Cardiac muscle cell (in vitro differentiated cells and primary cell): ENCODE measurements at places on chromosomes 7 and 10. TPM values are rescaled to one million over a fixed set of nuclear protein-coding genes. Genes with fewer than 3 reads are reported as not detected.

The PPP1R17 gene
- 0.11 TPM in 1 of 2 replicates, not detected in the other for total RNA-seq

The SLC35G1 gene
- total RNA-seq: 6.0 and 8.7 TPM in 2 replicates

- no peak overlapping the region for H3K4me3 ChIP-seq
- H3K27me3 ChIP-seq: no peaks in the 10 kb centered on the region
- H3K27ac ChIP-seq: no peak overlapping the region
- DNase-seq: no peak
- no peaks in the 10 kb centered on the region for H3K36me3 ChIP-seq
- no peaks in the 10 kb centered on the region for H3K4me1 ChIP-seq
Measured at GRCh38 chr7:96832092-96832662, 122.5 kb upstream of the SEM1 start.

- no peaks in the 10 kb centered on the region for H3K4me1 ChIP-seq
- no peak for DNase-seq
- no peaks in the 10 kb centered on the region for H3K36me3 ChIP-seq
- no peaks in the 10 kb centered on the region for H3K27me3 ChIP-seq
- H3K4me3 ChIP-seq: no peak overlapping the region
- no peak overlapping the region for H3K27ac ChIP-seq
Measured at GRCh38 chr10:127942811-127943210, 35.9 kb downstream of the PTPRE start.

DNA sequence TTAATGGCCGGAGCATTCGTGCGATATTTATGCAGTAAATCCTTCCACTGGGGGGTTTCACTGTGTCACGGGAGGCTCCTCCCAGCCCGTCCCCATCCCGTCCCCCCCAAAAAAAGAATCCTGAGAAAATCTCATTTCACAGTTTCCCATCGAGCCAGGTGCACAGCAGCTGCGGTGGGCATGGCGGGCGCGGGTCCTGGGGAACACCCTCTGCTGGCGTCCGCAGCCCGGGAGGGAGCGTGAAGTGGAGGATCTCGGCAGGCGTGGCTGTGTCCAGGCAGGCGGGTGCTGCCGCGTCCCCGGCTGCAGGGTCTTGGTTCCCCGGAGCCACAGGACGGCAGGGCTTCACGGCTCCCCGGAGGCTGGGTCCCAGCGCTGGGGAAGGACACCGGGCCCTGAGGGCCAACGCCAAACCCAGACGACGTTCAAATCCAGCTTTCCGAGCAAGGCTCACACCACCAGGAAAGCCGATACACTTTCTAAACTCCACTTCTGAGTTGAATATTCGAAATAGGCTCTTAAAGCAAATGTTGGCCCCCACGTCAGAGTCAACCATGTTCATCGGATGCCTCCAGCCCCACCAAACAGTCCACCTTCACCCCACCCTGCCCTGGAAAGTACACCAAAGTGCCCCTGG lies 55.7 kb downstream of the PDGFA start:
- no peak overlapping the region for H3K27ac ChIP-seq
- DNase-seq: no peak
- H3K4me3 ChIP-seq: no peak overlapping the region
- H3K36me3 ChIP-seq: no peaks in the 10 kb centered on the region
- H3K27me3 ChIP-seq: no peaks in the 10 kb centered on the region

- no peak overlapping the region for H3K4me3 ChIP-seq
- no peaks in the 10 kb centered on the region for H3K4me1 ChIP-seq
Measured at GRCh38 chr7:50832744-50833143, 50.0 kb upstream of the GRB10 start.

DNA sequence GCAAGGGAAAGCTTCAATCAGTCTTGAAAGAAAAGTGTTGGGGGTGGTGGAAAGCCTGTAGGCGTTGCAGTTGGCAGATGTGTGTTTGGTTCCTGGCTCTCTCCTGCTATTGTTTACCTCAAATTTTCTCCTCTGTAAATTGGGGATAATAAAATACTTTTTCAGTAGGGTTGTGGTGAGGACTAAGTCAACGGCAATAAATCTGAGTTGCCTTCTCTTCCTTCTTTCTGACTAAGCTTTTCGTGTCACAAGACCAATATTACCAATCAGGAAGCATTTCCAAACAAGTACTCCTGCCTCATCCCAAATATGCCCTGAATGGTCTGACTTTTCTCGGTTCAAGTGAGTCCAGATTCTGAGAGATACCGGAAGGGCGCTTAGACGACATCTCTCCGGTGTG lies 54.0 kb downstream of the CREB5 start:
- DNase-seq: no peak
- H3K4me1 ChIP-seq: no peaks in the 10 kb centered on the region
- H3K4me3 ChIP-seq: no peak overlapping the region
- H3K27me3 ChIP-seq: no peaks in the 10 kb centered on the region
- no peaks in the 10 kb centered on the region for H3K36me3 ChIP-seq
- H3K27ac ChIP-seq: no peak overlapping the region

DNA sequence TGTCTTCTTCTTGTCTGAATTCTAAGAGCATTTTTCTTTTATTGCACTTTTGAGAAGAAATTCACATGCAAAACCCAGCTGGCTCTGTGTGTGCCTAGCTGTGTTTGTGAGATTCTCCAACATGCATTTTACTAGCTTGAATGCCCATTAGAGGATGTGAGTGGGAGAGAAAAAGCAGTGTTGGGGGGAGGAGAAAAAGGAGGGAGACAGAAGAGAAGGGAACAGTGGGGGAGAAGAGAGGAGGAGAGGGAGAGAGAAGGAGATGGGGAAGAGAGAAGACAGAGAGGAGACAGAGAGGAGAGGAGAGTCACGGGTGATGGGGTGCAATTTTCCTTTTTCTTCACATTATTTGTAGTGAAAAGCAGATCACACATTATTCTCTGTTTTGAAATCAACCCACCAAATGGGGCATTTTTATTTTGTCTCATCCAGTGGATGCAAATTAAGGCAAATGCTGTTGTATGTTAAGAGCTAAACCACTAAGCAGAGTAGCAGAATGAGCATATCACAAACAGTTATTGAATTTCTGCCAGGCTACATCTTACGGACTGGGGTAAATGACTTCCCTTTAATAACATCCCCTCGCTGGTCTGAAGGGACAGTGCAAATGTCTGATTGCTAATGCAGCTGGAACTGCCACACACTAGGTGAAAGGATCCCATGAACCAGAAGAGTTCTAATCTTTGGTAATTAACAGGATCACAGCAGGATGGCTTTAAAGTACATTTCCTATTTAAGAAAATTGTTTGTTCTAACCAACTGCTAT lies 849 bp downstream of the LRRN3 start:
- no peaks in the 10 kb centered on the region for H3K36me3 ChIP-seq
- H3K4me1 ChIP-seq: peaks cover 20% of the 10 kb centered on the region
- peak overlapping the region; percentile 54 for H3K4me3 ChIP-seq
- peak overlapping the region; percentile 22 for H3K27ac ChIP-seq
- no peaks in the 10 kb centered on the region for H3K27me3 ChIP-seq
- no peak for DNase-seq

GRCh38 chr10:95297402-95297801 lies 6.6 kb upstream of the PDLIM1 start:
- no peaks in the 10 kb centered on the region for H3K36me3 ChIP-seq
- H3K27me3 ChIP-seq: peaks cover 6% of the 10 kb centered on the region
- peak overlapping the region; percentile 42 for H3K27ac ChIP-seq
- peak; percentile 58 for DNase-seq
